ENCODE measurements at places on chromosomes 12 and 14.

- no peak for DNase-seq
Measured at GRCh38 chr14:98070536-98070935, 1201.5 kb downstream of the BCL11B start.

- no peak for DNase-seq
Measured at GRCh38 chr14:24186831-24187538, 1.6 kb downstream of the IPO4 start.

DNA sequence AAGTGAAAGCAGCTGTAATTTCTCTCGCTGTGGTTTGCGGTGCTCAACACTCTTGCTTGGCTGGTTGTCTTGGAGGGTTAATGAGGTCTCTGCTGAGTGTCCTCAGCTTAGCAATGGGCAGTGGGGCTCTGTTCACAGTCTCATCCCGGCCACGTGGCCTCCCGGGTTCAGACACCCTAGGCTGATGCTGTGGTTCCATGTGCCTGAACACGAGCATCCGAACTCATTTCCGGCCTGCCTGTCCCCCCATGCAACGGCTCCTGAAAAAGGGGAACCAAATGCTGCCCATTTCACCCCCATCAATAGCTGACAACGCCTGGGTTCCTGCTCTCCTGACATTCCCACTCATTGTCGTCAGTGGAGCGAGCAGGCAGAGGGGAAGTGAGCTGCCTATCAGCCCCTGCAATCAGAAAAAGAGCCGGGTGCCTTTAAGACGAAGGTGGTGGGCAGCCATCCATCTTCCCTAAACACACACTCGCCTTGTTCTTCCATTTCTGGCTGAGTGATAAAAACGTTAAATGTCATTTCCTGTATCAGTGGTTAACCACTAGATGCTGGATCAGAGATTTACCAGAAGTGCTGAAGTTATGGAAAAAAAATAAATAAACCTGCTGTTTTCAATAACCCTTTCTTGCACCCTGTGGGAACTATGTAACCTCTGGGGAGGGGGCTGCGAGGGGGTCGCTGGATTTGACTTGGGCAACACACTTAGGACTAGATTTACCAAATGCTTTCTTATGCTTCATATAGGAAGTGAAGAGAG, 60.3 kb upstream of the BCL2L14 start:
- peak; percentile 15 for DNase-seq

GRCh38 chr12:75738486-75738885, 227.1 kb upstream of the KRR1 start:
- DNase-seq, result no peak

DNA sequence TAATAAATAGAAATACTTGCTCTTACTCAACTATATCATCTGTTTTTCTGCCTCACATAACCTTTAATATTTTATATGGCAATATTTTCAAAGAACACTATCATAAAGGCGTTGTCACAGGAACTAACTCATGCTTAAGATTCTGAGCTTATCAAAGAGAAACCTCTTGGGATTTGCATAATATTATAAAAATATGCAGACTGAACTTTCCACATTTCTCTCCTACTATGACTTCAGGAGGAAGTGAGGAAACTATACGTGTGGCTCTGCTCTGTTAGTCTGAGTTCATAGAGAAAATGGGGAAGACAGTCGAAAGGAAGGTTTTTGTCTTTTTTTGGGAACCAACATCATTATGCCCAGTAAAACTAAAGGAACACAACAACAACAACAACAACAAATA, 124.7 kb downstream of the GARIN6 start:
- no peak for DNase-seq

GRCh38 chr14:100211893-100212292, 27.1 kb upstream of the YY1 start:
- DNase-seq, result no peak

- DNase-seq, result no peak
Measured at GRCh38 chr12:70652451-70652850, 15.2 kb upstream of the PTPRB start.

- peak; percentile 37 for DNase-seq
Measured at GRCh38 chr14:74618078-74618952, 6.3 kb upstream of the LTBP2 start.

DNA sequence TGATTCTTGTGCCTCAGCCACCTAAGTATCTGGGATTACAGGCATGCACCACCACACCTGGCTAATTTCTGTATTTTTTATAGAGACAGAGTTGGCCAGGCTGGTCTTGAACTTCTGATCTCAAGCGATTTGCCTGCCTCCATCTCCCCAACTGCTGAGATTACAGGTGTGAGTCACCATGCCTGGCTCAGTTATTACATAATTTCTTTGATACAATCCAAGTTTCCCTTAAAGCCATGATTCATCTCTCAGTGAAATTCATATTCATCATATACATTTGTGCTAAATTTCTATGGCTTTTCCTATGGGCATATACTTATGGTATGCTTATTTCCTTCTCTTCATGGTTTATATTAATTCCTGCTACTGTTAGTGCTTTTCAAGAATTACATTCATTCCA, 29.1 kb upstream of the PZP start:
- DNase-seq, result no peak

GRCh38 chr12:45191239-45191638, 24.7 kb upstream of the ANO6 start:
- no peak for DNase-seq

DNA sequence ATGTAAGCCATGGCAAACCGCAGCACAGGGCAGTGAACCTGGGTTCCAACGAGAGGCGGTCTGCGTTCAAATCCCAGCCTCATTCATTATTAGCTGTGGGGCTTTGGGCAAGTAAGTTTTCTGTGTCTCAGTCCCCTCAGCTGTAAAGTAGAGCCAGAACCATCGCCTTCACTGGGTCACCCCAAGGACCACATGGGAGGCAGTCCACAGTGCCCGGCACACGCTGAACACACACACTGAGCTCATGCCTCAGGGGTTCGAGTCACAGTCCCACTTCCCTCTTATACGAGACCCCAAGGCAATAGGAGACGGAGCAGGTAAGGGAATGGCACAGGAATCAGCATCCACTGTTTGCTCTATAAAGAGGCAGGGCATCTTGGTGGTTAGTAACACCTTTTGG, 19.1 kb downstream of the LRTM2 start:
- no peak for DNase-seq

- no peak for DNase-seq
Measured at GRCh38 chr12:63995512-63995911, 151.0 kb downstream of the SRGAP1 start.

- no peak for DNase-seq
Measured at GRCh38 chr14:26113911-26114640, 483.8 kb downstream of the NOVA1 start.

DNA sequence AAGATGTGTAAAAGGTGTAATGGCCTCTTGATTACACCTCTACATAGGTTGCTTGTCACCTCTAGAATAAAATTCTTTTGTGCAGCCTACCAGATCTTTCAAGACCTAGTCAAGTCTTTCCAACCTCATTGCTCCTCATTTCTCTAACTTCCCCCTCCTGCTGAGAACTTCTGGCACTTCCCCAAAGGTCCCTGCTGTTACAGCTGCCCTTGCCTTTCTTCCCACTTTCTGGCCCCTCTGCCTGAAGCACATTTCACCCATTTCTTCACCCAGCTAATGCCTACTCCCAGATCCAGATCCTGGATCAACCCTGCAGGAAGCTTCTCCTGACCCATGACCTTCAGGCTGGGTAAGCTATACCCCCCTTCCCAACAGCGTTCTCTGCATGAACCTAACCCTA, 1.5 kb downstream of the TSHR start:
- no peak for DNase-seq

DNA sequence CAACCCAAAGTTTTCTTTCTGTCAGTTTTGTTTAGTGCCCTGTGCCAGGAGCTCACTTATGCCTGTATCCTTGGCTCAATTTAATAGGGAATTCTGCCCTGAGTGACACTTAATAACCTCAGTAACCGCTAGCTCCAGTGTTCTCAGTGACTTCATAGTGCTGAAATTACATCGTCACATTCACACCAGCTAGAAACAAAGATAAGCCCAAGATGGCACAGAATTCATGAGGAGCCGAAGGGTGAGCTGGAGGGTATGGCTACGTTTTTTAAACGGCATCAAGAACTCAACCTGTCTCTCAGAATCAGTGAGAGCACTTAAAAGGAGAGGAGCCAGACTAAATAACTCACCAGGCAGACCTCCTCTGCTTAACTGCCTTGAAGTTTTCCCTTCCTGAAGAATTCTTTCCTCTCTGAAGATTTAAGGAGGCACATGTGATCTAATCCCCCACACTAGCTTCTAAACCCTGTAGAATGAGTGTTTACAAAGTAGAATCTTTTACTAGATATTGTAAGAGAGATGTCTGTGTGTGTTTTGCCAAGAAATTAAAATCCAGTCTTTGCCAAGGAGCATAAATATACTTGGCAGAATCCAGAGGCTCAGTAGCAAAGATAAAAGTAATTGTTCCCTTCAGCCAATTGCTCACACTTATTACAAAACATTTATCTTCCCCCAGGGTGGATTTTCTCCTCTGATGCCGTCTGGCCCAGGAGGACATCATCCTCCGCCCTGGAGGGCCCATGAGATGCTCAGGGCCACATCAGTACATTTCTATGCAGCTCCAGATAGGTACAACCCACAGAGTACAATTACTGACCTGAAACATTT, 37.3 kb downstream of the PTGER2 start:
- DNase-seq, result no peak

DNA sequence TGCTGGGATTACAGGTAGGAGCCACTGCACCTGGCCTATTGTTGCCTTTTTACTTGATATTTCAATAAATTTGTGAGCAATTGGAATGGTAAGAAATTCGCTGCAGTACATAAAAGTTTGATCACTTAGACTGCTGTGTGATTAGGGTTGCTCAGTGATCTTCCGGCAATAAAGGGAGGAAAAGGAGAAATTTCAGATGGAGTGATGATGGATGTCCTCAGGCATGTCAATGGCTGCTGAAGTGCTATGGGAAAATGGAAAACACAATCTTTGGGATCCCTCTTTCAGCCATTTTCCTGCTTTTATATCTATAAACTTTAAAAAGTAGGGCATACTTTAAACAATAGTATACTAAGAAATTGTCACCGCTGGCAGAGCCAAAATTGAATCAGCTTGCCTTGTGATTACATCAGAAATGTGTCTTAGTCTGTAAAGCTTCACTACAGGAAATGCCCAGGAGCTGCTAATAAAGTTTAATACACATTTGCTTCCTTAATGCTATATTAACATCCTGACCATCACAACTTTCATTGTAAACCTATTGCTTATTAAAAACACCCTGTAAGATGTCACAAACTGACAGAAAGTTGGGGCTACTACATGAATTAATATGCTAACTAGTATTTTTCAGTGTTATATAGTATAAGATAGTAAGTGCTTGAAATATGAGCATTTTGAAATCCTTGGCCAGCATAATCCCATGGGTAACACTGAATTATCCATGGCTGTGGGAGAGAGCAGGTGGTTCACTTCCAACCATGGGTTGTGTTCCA, 13.7 kb upstream of the FBXL14 start:
- DNase-seq, result no peak

DNA sequence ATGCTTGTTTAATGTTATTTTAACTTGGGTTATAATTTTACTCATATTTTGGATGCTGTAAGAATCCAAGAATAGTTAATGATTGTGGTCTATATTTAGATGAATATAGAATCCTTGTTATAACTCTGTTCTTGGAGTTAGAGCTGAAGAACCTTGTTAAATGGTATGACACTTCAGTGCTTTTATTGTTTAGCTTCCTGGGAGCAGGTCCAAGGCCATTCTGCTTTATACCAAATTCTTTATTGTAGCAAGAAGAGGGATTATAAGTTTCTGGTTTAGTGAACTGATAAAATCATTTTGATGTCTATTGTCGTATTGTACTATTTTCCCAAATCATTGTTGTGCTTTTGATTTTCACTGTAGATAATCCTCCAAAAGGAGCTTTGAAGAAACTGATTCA, 69.4 kb downstream of the MIA2 start:
- DNase-seq, result no peak

DNA sequence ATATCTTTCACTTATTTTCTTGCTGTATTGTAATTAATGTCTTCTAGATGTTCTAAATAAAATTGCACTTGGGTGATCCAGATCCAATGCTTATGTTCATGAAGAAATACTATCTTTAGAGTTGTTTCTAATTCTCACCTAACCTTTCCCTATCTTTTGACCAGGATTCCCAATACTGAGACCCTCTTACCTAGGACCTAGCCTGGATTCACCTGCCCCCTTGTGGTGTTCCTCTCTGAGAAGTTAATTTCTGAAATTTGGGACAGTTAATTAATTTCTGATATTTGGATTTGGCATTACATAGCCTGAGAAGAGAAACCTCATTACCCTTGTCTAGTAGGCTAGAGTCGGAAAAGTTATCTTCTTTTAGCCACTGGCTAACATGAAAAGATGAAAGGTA, 29.5 kb downstream of the FOXA1 start:
- no peak for DNase-seq

DNA sequence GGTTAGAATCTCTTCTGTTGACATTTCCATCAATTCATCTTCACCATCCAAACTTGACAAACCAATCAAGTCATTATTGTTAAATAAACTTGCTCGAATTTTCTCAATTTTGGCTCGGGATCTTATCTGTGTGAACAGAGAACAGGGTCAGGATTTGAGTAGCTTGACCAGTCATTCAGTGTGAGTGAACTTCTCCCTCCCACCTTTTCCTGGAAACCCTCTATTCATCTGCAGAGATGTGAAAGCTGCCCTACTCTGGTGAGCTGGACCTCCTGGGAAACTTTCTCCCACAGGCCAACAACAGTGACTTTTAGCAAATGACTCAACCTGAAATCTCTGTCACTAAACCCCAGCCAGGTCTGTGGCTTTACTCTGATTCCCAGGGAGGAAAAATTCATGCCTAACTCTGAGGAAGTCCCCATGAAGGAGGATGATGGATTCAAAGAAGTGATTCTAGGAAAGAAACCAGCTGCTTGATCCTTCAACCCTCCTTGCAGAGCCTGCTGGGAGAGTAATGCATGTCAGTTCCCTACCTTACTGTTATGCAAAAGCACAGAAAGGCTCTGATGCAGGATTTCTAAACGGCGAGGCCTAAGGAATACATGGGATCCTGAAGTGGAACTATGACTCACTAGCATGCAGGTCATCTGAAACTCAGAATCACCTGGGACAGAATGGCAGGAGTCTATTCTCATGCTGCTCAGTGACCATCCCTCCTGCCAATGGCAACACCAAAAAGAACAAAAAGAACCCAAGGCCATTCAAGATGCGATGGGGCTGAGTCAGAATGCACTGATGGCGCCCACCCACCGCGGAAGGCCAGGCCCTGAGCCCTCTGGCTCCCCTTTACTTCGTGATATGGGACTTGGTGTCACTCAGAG, 58.0 kb downstream of the TRAFD1 start:
- no peak for DNase-seq

DNA sequence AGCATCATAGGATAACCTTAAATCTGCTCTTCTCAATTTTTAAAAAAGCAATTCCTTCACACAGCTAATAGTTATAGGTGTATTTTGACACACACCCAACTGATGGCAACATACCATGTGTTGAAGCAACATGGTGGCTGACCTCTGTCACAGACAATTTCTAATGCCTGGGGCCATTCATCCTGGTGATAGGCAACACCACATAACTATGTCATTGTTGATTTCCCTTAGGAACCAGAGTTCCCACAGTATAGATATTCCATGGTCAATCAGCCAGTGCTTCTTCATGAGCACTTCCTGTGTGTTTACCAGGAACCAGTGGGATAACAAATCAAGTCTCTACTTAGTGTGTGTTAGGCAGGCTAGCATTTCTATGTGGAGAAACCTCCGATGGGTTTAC, 88.3 kb downstream of the FIGNL2 start:
- no peak for DNase-seq
